Frontal cortex (tissue), 4 donors: ENCODE measurements at places on chromosomes 3 and 15. TPM values are rescaled to one million over a fixed set of nuclear protein-coding genes. Genes with fewer than 3 reads are reported as not detected.

Gene SAMD7
- not detected for total RNA-seq

Gene BTLA
- under 0.01 TPM for total RNA-seq

Gene PPM1L
- 63.2 TPM for total RNA-seq

Gene VILL
- total RNA-seq = 9.8 TPM

Gene TRPC1
- total RNA-seq = 161 TPM

Gene CLRN1
- total RNA-seq = not detected

Gene PLSCR4
- 5.7 TPM for total RNA-seq

Gene USF3
- 13.5 TPM for total RNA-seq

Gene OIP5
- total RNA-seq = 2.4 TPM

Gene IQCF5
- total RNA-seq = not detected

Gene CEMIP
- total RNA-seq = 3.7 TPM
